ENCODE measurements at places on chromosomes 2 and 18.
A peak's percentile ranks its signal among the peaks of the same experiment; 100 is the strongest.

DNA sequence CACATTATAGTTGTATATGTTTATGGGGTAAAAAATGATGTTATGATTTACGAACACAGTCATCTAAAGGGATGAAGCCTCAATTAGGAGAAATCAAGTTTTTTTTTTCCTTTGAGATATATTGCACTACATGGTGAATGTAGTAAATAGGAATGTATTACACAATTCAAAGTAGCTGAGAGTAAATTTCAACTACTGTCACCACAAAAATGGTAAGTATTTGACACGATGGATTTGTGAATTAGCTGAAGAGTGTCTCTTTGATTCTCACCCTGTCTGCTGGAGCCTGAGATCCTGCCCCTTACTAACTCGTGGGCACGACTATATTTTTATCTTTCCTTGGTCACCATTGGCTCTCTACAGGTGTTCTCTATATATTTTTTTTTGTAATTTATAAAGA, 540.4 kb upstream of the DSEL start:
- DNase-seq: no peak

DNA sequence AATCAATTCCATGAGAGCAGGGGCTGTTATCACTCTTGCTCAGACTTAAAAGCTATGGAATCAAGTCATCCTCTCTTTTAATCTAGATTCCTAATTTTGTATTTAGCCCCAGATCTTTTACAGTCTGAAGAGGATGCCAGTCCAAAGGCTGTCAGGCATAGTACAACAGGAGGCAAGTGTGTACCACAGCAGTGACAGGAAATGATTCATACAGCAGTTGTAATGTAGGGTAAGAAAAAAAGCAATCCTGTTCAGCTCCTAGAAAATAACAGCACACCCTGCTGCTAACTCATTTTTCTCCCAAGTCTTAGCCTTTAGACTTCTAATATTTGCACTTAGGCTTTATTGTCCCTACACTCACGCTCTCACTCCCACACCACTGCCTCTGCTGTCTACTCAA, 127.8 kb upstream of the SYT4 start:
- no peak for DNase-seq

GRCh38 chr18:37381554-37381953, 184.0 kb downstream of the CELF4 start:
- no peak for DNase-seq

GRCh38 chr2:185979546-185980071, 241.0 kb downstream of the FSIP2 start:
- peak; percentile 15 for DNase-seq

- no peak for DNase-seq
These were observed 59.4 kb downstream of the ADD2 start for GRCh38 chr2:70708376-70709199.

DNA sequence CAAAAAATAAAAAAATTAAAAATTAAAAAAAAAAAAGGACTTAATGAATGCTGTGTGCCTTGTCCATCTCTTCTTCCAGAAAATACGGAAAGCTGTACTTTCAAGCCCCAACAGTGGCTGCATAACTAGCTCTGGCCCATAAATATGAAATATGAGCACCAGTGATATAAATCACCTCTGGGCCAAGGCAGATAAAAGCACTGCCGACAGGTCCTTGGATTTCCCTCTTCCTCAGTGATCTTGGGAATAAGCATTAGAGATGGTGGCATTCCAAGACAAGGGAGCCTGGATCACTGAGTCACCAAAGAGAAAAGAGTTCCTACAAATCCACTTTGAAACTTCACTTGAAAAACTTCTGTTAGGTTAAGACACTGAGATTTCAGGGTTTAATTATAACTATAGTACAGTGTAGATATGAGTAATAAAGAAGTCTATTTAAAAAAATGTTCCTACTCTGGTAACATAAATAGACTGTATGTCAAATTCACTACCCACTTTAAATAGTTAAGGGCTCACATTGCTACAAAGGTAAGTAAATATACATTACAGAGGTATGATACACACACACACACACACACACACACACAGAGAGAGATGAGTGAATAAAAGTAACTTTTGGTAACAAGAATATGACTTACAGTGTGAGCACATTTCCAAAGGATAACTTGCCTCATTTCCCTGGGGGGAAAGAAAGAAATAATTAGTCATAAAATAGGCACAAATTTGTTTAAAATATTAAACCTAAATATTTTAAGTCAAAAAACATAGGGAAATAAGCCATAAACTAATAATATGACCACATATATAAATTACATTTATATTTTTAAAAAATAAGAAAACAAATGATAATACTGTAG, 35.6 kb downstream of the PPP3R1 start:
- no peak for DNase-seq

- DNase-seq: no peak
These were observed 585 bp upstream of the MOB1A start for GRCh38 chr2:74179063-74179865.

Data from astrocyte of the spinal cord (primary cell).